Calu3 (cell line): ENCODE measurements at places on chromosomes 1 and 21. TPM values are rescaled to one million over a fixed set of nuclear protein-coding genes. Genes with fewer than 3 reads are reported as not detected.

The BARHL2 gene
- not detected in 2 replicates for total RNA-seq

The B3GALNT2 gene
- total RNA-seq: 28.9 and 35.3 TPM in 2 replicates

The LEPR gene
- total RNA-seq: 2.1 and 3.5 TPM in 2 replicates

The AIM2 gene
- total RNA-seq: not detected in 2 replicates

The S100A2 gene
- total RNA-seq: 11.1 and 14.1 TPM in 2 replicates

The RIPK4 gene
- total RNA-seq: 30.0 and 30.3 TPM in 2 replicates

The PDC gene
- not detected in 2 replicates for total RNA-seq

DNA sequence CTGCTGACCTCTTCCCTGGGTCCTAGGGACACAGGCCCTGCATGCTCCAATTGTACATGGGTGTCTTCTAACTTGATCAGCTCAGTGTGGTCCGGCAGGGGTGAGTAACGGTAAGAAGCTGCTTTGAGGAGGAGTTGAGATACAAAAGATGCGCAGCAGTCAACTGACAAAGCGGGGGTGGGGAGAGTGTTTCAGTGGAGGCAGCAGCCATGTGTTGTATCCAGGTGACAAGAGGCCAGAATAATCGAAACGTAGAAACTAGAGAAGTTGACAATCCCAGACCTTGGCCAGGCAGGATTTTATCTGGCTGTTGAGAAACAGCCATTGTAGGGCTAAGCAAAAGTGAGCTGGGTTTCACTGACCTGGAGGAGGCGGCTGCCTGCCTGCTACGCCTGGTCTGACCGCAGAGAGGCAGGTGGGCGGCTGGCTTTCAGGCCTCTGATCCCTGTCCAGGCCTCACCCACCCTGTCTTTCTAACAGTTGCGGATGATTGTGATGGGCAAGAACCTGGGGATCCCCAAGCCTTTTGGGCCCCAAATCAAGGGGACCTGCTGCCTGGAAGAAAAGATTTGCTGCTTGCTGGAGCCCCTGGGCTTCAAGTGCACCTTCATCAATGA lies 28.8 kb downstream of the PADI6 start:
- no peak overlapping the region for H3K27ac ChIP-seq

- H3K4me3 ChIP-seq: no peak overlapping the region
- H3K36me3 ChIP-seq: no peaks in the 10 kb centered on the region
- no peak overlapping the region for H3K27ac ChIP-seq
- H3K27me3 ChIP-seq: no peaks in the 10 kb centered on the region
Observed at GRCh38 chr21:27130154-27130553, 163.3 kb upstream of the ADAMTS5 start.

GRCh38 chr21:23949493-23949892 lies 1657.8 kb downstream of the MRPL39 start:
- no peaks in the 10 kb centered on the region for H3K36me3 ChIP-seq
- no peak overlapping the region for H3K4me3 ChIP-seq
- H3K27ac ChIP-seq: no peak overlapping the region
- no peak for DNase-seq
- no peaks in the 10 kb centered on the region for H3K4me1 ChIP-seq

DNA sequence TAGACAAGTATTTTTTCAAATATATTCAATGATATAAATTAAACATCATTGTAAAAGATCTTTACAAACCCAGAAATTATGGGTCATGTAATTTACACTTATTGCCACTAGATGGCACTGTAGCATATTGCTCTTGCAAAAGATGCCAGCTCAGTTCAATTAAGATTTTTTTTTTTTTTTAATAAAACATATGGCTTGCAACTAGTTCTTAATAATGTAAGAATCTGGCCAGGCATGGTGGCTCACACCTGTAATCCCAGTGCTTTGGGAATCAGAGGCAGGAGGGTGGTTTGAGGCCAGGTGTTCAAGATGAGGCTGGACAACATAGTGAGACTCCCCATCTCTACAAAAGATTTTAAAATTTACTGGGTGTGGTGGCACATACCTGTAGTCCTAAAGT lies 49.4 kb upstream of the DESI2 start:
- peaks cover 20% of the 10 kb centered on the region for H3K4me1 ChIP-seq
- H3K4me3 ChIP-seq: no peak overlapping the region
- no peaks in the 10 kb centered on the region for H3K27me3 ChIP-seq
- H3K27ac ChIP-seq: no peak overlapping the region
- peaks cover 7% of the 10 kb centered on the region for H3K36me3 ChIP-seq

- H3K36me3 ChIP-seq: no peaks in the 10 kb centered on the region
- H3K4me3 ChIP-seq: no peak overlapping the region
- H3K27ac ChIP-seq: no peak overlapping the region
- H3K4me1 ChIP-seq: no peaks in the 10 kb centered on the region
- no peak for DNase-seq
- no peaks in the 10 kb centered on the region for H3K27me3 ChIP-seq
Observed at GRCh38 chr21:15301736-15302135, 236.9 kb upstream of the NRIP1 start.

DNA sequence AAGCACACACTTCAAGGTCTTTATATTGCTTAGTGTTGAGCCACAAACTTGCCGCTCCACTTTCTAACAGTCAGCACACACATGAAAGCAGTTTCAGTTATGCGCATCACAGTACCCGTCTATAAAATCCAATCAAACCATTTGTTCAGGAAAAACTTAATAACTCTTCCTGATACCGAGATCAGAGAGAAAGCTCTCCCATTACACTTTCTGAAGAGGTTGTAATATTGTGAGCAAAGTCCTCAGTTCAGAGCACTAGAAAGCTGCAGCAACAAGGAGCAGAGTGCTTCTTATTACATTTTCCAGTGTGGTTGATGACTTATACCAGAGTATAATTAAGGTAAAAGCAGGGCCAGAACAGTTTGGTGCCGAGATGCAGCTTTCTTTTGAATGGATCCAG lies 102.8 kb upstream of the F3 start:
- no peak overlapping the region for H3K27ac ChIP-seq
- H3K4me3 ChIP-seq: no peak overlapping the region
- no peaks in the 10 kb centered on the region for H3K27me3 ChIP-seq

GRCh38 chr1:49465486-49466185 lies 558.1 kb downstream of the AGBL4 start:
- H3K27ac ChIP-seq: no peak overlapping the region
- no peaks in the 10 kb centered on the region for H3K27me3 ChIP-seq
- H3K36me3 ChIP-seq: no peaks in the 10 kb centered on the region
- no peak for DNase-seq
- H3K4me3 ChIP-seq: no peak overlapping the region

DNA sequence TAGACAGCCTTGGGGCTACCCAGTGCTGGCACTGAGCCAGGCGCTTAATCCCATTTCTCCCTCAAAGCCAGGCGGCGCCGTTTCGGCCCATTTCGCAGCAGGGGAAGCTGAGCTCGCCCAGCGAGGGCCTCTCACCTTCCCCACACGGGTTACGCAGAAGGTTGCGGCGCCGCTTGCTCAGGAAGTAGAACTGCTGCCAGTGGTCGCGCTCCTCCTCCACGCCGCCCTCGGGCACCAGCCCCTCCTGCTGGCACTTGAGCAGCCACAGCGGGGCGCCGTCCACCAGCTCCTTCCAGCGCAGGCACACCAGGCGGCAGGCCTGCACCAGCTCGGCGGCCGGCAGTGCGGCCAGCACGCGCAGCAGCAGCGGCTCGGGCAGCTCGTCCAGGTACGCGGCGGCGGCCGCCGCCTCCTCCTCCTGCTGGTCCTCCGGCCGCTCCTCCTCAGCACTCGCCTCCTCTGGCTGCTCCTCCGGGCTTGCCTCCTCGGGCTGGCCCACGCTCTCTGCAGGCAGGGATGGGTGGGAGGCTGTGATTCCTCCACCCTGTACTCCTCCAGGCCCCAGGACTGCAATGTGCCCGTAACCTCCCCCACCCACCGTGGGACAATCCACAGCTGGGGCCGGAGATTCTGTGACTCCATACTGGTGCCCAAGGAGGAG lies 3.8 kb downstream of the FBXO2 start:
- H3K4me3 ChIP-seq: peak overlapping the region; percentile 63
- no peak overlapping the region for H3K27ac ChIP-seq
- H3K27me3 ChIP-seq: peaks cover 28% of the 10 kb centered on the region
- peak; percentile 79 for DNase-seq

DNA sequence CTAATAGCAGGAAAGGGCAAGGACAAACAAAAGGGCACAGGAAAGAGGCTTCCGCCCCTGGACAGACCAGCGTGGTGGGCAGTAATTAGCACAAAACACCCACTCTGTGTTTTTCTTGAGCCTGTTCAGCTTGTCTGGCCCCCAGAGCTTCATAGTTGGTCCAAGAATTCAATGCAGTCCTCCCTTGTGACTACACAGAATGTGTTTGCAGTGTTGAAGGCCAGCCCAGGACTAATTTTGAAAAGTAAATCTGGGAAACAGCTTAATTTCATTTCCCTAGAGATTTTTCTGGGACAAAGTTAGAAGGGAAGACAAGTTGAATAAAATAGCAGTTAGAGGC lies 49.2 kb upstream of the LMO4 start:
- H3K36me3 ChIP-seq: no peaks in the 10 kb centered on the region
- H3K4me3 ChIP-seq: no peak overlapping the region
- no peak overlapping the region for H3K27ac ChIP-seq
- no peaks in the 10 kb centered on the region for H3K27me3 ChIP-seq
- H3K4me1 ChIP-seq: no peaks in the 10 kb centered on the region

- no peak for DNase-seq
- H3K27me3 ChIP-seq: no peaks in the 10 kb centered on the region
- H3K4me1 ChIP-seq: peaks cover 26% of the 10 kb centered on the region
- H3K36me3 ChIP-seq: no peaks in the 10 kb centered on the region
- H3K27ac ChIP-seq: no peak overlapping the region
- H3K4me3 ChIP-seq: no peak overlapping the region
Observed at GRCh38 chr1:153058154-153058553, 842 bp upstream of the SPRR2A start.

GRCh38 chr1:192552760-192553191 lies 22.8 kb upstream of the RGS1 start:
- DNase-seq: no peak
- H3K27ac ChIP-seq: no peak overlapping the region
- peaks cover 8% of the 10 kb centered on the region for H3K4me1 ChIP-seq
- no peaks in the 10 kb centered on the region for H3K36me3 ChIP-seq
- H3K4me3 ChIP-seq: no peak overlapping the region

- peaks cover 41% of the 10 kb centered on the region for H3K36me3 ChIP-seq
- H3K4me1 ChIP-seq: no peaks in the 10 kb centered on the region
- H3K4me3 ChIP-seq: no peak overlapping the region
- no peak overlapping the region for H3K27ac ChIP-seq
- no peak for DNase-seq
Observed at GRCh38 chr1:214349008-214349407, 68.0 kb downstream of the SMYD2 start.
